MG63 (cell line): ENCODE measurements at places on chromosomes 1 and 21. TPM values are rescaled to one million over a fixed set of nuclear protein-coding genes. Genes with fewer than 3 reads are reported as not detected.

The CELA2B gene
- not detected in 2 replicates for total RNA-seq

DNA sequence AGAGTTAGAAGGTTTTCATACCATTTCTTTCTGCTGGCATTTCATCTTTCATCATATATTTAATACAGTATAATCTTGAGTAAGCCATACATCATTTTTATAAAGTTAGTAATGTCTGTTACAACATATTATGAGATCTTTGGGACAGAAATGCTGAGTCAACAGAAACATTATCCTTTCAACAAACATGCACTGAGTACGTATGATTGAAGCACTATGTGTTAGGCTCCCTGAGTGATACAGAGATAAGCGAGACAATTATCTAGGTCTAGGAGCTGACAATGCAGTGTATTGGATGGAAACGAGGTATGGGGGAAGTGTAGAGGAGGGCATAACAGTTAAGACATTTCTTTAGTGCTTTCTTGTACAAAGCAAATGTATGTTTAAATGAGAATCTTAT is 19.7 kb upstream of the GPR52 start:
- no peak for DNase-seq

The ANGPTL3 gene
- not detected in 2 replicates for total RNA-seq

- DNase-seq = no peak
These were observed 2.7 kb downstream of the PIK3CD start for GRCh38 chr1:9654051-9654833.

DNA sequence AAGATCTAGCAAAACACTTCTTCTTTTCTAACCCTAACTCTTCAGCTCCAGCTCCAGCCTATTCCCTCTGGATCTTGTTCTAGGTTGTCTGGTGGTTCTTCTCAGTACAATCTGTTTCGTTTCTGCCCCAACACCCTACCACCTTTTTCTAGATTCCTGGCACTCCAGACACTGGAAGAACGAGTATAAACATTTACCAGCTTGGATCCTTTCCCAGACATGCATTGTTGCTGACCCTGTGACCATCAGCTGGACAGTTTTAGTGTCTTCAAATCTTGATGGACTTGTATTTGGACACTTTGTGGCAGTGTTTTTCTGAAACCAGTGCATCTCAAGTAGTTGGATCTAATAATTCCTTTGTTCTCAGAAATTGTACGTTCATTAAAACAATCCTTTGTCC is 30.6 kb upstream of the CACNA1E start:
- no peak for DNase-seq

The AGT gene
- not detected in 2 replicates for total RNA-seq

DNA sequence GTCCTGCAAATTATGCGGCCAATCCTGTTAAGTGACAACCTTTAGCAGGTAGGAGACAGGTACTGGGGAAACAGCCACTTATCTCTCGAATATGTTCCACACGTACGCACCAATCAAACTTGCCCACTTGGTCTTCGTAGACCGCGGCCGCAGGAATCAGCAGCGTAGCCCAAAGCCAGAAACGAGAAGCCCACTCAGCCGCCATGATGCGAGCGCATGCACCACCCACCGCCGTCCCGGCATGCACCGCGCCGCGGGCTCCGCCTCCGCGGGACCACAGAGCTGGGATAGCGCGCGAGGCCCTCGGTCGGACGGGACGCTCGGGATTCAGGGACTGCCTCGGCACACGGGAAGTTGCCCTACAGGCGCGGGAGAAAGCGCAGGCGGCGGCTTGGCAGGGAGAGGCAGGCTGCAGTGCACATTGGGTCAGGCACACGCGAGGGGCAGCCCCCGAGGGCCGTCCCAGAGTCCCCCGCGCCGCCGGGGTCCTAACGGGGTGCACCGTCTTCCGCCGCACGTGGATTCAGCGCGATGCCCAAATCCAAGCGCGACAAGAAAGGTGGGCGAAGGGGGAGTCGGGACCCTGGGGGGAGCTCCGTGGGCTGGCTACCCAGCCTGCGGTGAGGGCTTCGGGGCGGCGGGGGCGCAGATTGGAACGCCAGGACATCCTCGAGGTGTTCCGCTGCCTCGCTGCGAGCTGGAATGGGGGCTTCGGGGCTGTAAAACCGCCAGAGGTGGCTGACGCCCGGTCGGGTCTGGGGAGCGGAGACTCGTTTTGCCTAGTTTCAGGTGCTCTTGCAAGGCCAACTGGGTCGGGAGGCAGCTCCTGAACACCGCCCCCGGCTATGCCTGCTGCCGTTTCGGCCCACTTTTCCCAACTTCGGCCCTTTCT is at the start of the genes EMC1 and MRTO4:
Gene EMC1, minus strand, starts transcription at position 220 of the 892 bp plus-strand sequence. Its CDS starts 15 bp downstream, at position 205.
Gene MRTO4, plus strand, starts transcription at position 501 of the 892 bp plus-strand sequence. Its CDS starts 31 bp downstream, at position 532.
- DNase-seq = peak; percentile 91

- no peak for DNase-seq
These were observed 62.9 kb upstream of the ATP1A1 start for GRCh38 chr1:116310180-116310579.

The FAM151A gene
- not detected in 2 replicates for total RNA-seq

GRCh38 chr1:195005338-195005737 is 1602.9 kb downstream of the KCNT2 start:
- no peak for DNase-seq

The MECR gene
- total RNA-seq = 12.9 and 26.5 TPM in 2 replicates
